Endothelial cell of umbilical vein (primary cell): ENCODE measurements at places on chromosomes 6 and 20. TPM values are rescaled to one million over a fixed set of nuclear protein-coding genes. Genes with fewer than 3 reads are reported as not detected.
A peak's percentile ranks its signal among the peaks of the same experiment; 100 is the strongest.

GRCh38 chr6:98324446-98324845, 509.9 kb upstream of the POU3F2 start:
- no peak for DNase-seq

- no peak for DNase-seq
Observed at GRCh38 chr6:122996794-122997505, 915 bp downstream of the CLVS2 start.

DNA sequence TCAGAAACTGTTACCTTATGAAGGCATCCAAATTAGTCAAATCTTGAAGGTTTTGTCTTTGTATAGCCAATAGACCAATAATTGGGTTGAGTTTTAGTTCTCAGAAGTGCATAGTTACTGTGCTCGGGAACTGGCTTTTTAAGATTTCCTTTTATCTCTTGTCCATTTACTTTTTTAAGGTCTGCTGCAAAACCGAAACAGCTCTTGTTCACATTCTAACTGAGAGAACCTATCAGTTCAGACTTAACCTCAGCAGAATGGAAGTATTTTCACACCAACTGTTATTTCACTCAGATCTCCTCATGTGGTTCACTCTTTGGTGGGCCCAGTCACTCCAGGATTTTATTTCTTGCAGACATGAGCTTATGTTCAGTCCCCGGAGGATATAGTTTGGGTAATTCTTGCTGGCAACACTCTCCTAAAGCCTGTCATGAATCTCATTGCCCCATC, 55.5 kb downstream of the TPBG start:
- DNase-seq: no peak

DNA sequence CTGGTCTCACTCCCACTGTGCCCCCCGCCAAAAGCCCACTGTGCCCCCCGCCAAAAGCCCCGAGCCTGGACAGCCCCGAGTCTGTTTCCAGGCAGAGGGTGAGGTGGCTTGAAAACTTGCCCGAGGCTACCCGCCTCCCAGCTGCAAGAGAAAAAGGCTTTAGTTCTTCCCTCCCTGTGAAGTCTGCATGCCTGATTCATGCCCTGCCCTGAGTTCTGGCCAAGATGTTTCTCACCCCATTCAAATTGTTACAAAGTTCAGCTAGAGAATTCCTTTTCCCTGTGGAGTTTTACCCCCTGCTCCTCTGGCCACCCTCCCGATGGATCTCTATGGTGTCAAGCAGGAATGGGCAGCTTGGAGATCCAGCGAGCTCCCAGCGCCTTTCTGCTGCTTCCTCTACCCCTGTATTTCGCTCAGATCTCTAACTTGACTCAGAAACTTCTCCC, 298.8 kb upstream of the MAP3K7 start:
- no peak for DNase-seq

DNA sequence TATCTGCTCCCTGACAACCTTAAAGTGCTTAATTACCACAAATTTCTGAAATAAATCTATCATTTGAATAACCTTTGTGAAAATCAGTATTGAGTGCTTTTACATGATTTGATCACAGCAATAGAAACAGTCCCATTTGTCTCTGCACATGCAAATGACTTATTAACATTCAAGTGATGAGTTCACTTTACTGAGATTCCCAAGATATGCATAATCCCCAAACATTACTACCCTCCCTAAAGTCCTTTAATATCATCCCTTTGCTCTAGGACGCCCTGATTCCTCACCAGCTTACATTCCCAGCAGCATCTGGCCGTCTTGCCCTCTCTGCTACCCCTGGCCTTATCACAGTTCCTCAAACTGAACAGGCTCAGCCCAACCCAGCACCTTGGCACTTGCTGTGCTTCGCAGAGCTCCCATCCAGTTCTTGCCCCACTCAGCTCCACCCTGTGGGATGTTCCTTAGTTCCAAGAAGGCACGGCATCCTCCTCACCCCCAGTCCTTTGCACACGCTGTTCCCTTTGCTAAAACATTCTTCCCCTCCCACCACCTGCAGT, 347.5 kb downstream of the PREX1 start:
- DNase-seq: no peak

DNA sequence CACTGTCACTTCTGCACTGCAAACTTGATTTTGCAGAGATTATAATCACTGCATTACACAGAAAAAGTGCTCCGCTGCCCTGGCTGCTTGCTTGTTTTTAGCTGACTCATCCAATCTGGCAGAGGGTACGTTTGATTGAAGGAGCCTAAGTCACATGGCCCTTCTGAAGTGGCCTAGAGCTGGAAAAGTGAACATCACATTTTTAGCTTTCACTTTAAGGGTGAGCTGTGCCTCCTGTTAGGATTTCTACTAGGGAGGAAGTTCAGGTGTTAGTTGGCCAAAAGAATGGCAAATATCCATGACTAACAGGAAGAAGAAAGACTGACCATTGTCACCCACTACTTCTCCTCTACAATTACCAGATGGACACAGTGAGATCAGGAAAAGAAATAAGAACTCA, 889.1 kb upstream of the MAP3K7 start:
- DNase-seq: peak; percentile 74

GRCh38 chr6:97068211-97068610, 143.7 kb downstream of the KLHL32 start:
- peak; percentile 47 for DNase-seq

- no peak for DNase-seq
Observed at GRCh38 chr6:61809004-61809595, 476.9 kb downstream of the KHDRBS2 start.

Gene CALHM6
- 0.08 and 0.10 TPM in 2 replicates for polyA plus RNA-seq

Gene RAET1G
- 2.1 and 3.3 TPM in 2 replicates for polyA plus RNA-seq
